Lung (tissue), 17 donors: ENCODE measurements at places on chromosomes 7 and 10.

- H3K27ac ChIP-seq = no peak overlapping the region
- H3K27me3 ChIP-seq = no peaks in the 10 kb centered on the region
- no peaks in the 10 kb centered on the region for H3K4me1 ChIP-seq
- H3K36me3 ChIP-seq = no peaks in the 10 kb centered on the region
- no peak overlapping the region for H3K4me3 ChIP-seq
- no peak for DNase-seq
Observed at GRCh38 chr7:115574681-115575291, 455.8 kb downstream of the TFEC start.

- H3K27ac ChIP-seq = no peak overlapping the region
- H3K27me3 ChIP-seq = no peaks in the 10 kb centered on the region
- no peak overlapping the region for H3K4me3 ChIP-seq
- peak; percentile 62 for DNase-seq
- no peaks in the 10 kb centered on the region for H3K36me3 ChIP-seq
Observed at GRCh38 chr7:137981668-137982067, 20.2 kb downstream of the CREB3L2 start.

- H3K4me1 ChIP-seq = no peaks in the 10 kb centered on the region
- no peak overlapping the region for H3K27ac ChIP-seq
- no peak overlapping the region for H3K4me3 ChIP-seq
Observed at GRCh38 chr7:1677206-1678080, 7.4 kb downstream of the ELFN1 start.

GRCh38 chr7:130395421-130395820 is 15.1 kb downstream of the CPA1 start:
- DNase-seq = no peak
- no peak overlapping the region for H3K27ac ChIP-seq
- H3K4me3 ChIP-seq = no peak overlapping the region

GRCh38 chr10:70551466-70551865 is 51.1 kb downstream of the PRF1 start:
- peaks cover 11% of the 10 kb centered on the region for H3K36me3 ChIP-seq
- no peak overlapping the region for H3K4me3 ChIP-seq
- H3K4me1 ChIP-seq = peaks cover 7% of the 10 kb centered on the region
- no peaks in the 10 kb centered on the region for H3K27me3 ChIP-seq
- H3K27ac ChIP-seq = peak overlapping the region; percentile 64

- H3K27ac ChIP-seq = peak overlapping the region; percentile 96
- peaks cover 2% of the 10 kb centered on the region for H3K4me1 ChIP-seq
- peak overlapping the region; percentile 94 for H3K4me3 ChIP-seq
- H3K36me3 ChIP-seq = no peaks in the 10 kb centered on the region
Observed at GRCh38 chr7:106283501-106283830, 1.3 kb downstream of the NAMPT start.

DNA sequence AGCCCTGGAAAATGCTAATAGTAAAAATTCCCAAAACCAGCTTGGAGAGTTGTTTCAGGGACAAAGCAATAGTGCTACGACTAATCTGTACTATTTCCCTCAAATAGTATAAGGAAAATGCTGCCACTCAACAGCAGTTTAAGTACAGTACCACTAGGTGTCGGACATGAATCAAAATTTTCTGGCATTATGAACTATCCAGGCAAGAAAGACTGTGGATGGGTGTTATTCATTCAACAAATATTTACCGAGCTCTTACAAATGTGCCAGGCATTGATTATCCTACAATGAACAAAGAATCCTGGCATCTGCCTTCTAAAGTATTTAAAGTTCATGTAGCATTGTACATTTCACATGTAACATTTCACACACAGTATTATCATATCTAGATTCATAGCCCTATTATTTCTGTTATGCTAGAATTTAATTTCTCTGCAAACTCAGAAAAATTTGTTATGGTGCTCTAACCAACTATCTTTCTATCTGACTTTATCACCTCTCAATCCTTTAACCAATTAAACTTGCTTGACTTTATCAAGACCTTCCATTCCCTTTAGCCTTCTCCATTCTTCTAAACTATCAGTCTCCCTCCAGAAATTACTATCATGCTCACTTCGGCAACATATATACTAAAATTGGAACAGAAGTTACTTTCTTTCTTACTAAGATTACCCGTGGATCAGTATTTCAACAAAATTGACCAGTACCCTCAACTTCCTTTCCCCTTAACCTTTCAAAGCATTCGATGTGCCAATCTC is 80.6 kb downstream of the ARHGAP21 start:
- no peaks in the 10 kb centered on the region for H3K27me3 ChIP-seq
- H3K4me3 ChIP-seq = no peak overlapping the region
- peaks cover 3% of the 10 kb centered on the region for H3K4me1 ChIP-seq

DNA sequence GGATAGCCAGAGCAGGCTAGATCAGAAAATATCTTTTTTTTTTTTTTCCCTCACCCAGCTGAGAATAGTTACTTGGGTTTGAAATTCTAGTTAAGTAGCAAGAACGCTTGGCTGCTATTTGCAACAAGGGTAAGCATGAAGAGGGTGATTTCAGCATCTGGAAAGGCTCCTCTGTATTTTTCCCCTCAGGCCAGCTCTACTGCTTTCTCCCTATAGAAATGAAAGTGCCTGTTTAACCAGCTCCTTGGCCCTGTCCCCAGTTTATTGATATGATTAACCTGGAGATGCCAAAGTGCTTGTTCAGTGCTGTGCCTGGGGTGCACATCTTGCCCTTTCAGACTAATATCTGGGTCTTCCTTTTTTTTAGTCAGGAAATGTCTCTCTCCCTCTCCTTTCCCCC is 37.1 kb downstream of the AP3M1 start:
- no peaks in the 10 kb centered on the region for H3K27me3 ChIP-seq
- H3K36me3 ChIP-seq = peaks cover 62% of the 10 kb centered on the region
- no peak overlapping the region for H3K27ac ChIP-seq

- H3K27ac ChIP-seq = no peak overlapping the region
- H3K27me3 ChIP-seq = no peaks in the 10 kb centered on the region
- no peak for DNase-seq
- H3K4me3 ChIP-seq = no peak overlapping the region
Observed at GRCh38 chr7:79997345-79997744, 137.3 kb upstream of the GNAI1 start.

DNA sequence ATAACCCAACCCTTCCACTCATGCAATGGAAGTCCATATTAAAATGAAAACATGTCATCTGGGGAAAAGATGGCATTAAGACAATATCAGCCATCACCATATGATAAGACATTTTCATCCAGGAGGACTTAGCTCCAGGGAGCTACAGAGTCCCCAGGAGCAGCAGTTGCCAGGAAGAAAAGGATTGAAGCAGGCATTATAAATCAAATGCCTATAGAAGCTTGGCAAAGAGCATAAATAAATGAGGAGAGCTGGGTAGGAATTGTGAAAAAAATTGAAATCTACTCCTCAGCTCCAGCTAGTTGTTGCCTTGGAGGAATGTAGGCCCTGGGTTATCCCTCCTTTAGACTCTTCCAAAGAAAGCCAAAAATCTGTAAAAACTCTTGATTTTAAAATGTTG is 42.5 kb downstream of the FAM13C start:
- no peak overlapping the region for H3K4me3 ChIP-seq
- peaks cover 14% of the 10 kb centered on the region for H3K4me1 ChIP-seq
- no peak for DNase-seq
- H3K27ac ChIP-seq = no peak overlapping the region

- peaks cover 3% of the 10 kb centered on the region for H3K4me1 ChIP-seq
- H3K27me3 ChIP-seq = no peaks in the 10 kb centered on the region
- H3K36me3 ChIP-seq = no peaks in the 10 kb centered on the region
- H3K4me3 ChIP-seq = no peak overlapping the region
- H3K27ac ChIP-seq = no peak overlapping the region
- no peak for DNase-seq
Observed at GRCh38 chr7:80623503-80624252, 14.8 kb upstream of the CD36 start.

- H3K27ac ChIP-seq = no peak overlapping the region
- no peaks in the 10 kb centered on the region for H3K36me3 ChIP-seq
- no peaks in the 10 kb centered on the region for H3K27me3 ChIP-seq
- no peak overlapping the region for H3K4me3 ChIP-seq
Observed at GRCh38 chr10:1160561-1161314, 104.6 kb downstream of the WDR37 start.

DNA sequence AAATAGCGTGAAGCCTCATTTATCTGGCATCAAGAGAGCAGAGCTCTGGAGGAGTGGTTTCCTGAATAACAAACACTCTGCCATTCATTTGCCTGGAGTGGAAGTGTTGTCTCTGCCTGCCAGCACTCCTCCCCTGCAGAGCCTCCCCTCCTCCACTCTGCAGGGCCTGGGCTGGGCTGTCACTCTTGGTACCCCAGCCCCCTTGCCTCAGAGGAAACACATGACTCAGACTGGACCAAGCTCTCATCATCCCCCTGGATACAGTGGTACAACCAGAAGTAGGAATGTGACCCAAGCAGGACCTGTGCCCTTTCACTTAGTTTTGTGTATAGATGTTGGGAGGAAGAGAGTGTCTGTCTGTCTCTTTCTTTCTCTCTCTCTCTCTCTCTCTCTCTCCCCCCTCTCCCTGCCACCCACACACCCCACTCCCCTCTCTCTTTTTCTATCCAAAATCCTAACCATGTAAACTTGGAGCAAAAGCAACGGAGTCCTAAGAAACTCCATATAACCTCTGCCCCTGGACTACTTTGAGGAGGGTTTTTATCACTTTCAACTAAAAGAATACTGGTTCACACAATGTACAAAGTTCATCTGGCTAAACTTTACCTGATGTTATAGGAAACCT is 43.9 kb downstream of the DOCK4 start:
- no peaks in the 10 kb centered on the region for H3K27me3 ChIP-seq
- H3K27ac ChIP-seq = no peak overlapping the region

DNA sequence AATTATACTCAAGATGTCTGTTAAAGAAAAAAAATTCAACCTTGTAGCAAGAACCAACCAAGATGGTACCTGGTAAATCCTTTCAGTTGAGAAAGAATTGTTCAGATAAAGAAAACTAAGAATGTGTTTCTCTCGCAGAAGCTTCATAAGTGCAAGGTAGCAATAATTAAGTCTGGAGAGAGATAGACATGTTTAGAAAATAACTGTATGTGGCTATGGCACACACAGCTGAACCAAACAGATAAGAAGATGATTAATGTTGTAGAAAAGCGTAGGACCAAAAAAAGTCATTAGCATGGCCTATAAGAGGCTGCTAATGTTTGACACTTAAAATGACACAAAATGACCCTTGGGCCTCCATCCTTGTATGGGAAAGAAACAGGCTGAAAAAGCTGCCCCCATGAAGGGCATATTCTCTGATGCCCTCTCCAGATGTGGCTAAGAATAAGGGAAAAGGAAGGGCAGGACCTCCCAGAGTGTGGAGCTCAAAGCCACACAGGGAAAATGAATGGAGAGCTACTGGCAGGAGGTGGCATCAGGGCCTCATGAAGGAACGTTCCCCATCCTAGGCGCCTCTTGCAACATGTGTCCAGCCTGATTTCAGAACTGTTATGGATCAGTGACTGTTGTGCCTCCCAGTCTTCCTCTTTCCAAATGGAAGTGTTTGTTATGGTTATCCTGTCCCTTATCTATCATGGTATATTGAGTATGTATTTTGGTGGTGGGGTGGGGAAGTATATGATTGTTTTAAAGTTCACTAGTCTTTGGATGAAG is 30.7 kb downstream of the TLL2 start:
- H3K4me1 ChIP-seq = no peaks in the 10 kb centered on the region
- H3K27me3 ChIP-seq = no peaks in the 10 kb centered on the region
- no peak for DNase-seq
- no peak overlapping the region for H3K4me3 ChIP-seq
- H3K36me3 ChIP-seq = no peaks in the 10 kb centered on the region
- H3K27ac ChIP-seq = no peak overlapping the region

DNA sequence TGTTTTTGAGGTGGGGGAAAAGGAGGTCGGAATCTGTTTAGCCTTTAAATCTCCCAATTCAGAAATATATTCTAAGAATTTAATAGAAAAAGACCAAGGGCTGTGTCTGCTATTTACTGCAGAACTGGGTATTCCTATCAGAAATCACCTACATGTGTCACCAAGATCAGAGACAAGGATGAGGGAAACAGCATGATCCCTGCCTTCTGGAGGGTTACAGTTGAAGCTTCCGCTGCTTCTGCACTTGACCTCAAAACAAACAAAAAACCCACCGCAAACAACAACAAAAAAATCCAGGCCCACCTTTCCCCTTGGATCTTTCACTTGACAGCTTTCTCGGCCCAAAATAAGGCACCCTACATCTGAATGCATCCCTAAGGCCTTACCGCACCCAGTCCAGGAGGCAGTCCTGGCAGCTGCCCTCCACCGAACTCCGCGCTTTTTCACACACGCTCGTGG is 750 bp upstream of the CDK14 start:
- peak overlapping the region; percentile 85 for H3K27ac ChIP-seq
- H3K4me1 ChIP-seq = peaks cover 15% of the 10 kb centered on the region
- no peak for DNase-seq
- no peaks in the 10 kb centered on the region for H3K36me3 ChIP-seq

DNA sequence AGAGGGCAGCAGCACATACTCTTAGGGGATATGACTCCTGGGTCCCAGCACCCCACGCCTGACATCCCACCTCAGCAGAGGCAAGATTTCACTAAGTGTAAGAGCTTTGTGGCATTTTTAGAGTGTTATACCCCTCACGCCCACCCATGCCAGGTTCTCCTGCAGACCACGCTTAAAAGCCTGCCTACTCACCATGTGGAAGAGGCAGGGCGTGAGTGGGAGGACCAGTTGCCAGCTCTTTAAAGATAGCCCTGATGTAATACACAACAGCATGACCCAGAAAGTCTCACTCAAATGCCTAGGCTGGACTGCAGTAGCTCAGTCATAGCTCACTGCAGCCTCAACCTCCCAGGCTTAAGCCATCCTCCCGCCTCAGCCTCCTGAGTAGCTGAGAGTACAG is 44.4 kb upstream of the CELF2 start:
- H3K36me3 ChIP-seq = no peaks in the 10 kb centered on the region
- no peak overlapping the region for H3K4me3 ChIP-seq
- no peaks in the 10 kb centered on the region for H3K27me3 ChIP-seq
- DNase-seq = no peak

DNA sequence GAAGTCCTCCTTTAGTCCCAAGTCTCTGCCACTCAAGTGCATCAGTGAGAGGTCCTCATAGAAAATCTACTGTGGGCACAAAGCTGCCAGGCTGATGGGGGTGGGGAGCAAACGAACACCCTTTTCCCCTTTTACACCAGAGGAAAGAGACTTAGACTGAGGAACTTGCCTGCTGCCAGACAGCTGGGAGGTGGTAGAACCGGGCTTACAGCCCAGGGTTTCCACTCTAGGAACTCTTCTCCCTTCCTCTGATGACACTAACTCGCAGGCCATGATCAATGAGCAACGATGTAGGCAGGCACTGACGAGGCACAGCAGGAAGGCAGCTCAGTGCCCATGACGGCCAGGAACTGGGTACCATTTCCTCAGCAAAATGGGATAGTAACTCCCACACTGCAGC is 11.0 kb upstream of the SH2D4B start:
- H3K4me1 ChIP-seq = peaks cover 2% of the 10 kb centered on the region
- no peak overlapping the region for H3K4me3 ChIP-seq
- no peak for DNase-seq

GRCh38 chr10:593016-593415 is 96.5 kb downstream of the DIP2C start:
- no peak for DNase-seq
- no peak overlapping the region for H3K4me3 ChIP-seq
- H3K27ac ChIP-seq = no peak overlapping the region
- no peaks in the 10 kb centered on the region for H3K4me1 ChIP-seq
- no peaks in the 10 kb centered on the region for H3K27me3 ChIP-seq

GRCh38 chr7:46468753-46469356 is 547.8 kb upstream of the IGFBP3 start:
- no peak for DNase-seq
- no peaks in the 10 kb centered on the region for H3K36me3 ChIP-seq
- no peak overlapping the region for H3K27ac ChIP-seq
- no peaks in the 10 kb centered on the region for H3K4me1 ChIP-seq

- H3K27ac ChIP-seq = no peak overlapping the region
- DNase-seq = peak; percentile 46
- H3K4me1 ChIP-seq = no peaks in the 10 kb centered on the region
- no peaks in the 10 kb centered on the region for H3K27me3 ChIP-seq
- no peaks in the 10 kb centered on the region for H3K36me3 ChIP-seq
Observed at GRCh38 chr10:5434017-5434753, 21.8 kb downstream of the NET1 start.
